ENCODE measurements at places on chromosomes 1 and 21.

GRCh38 chr1:157399984-157400382 lies 152.3 kb downstream of the FCRL5 start:
- no peak for DNase-seq

- no peak for DNase-seq
Observed at GRCh38 chr1:78622548-78622947, 2.3 kb downstream of the IFI44L start.

GRCh38 chr1:162703708-162704107 lies 71.4 kb downstream of the DDR2 start:
- DNase-seq = no peak

GRCh38 chr1:226172589-226172988 lies 14.0 kb downstream of the ACBD3 start:
- no peak for DNase-seq

DNA sequence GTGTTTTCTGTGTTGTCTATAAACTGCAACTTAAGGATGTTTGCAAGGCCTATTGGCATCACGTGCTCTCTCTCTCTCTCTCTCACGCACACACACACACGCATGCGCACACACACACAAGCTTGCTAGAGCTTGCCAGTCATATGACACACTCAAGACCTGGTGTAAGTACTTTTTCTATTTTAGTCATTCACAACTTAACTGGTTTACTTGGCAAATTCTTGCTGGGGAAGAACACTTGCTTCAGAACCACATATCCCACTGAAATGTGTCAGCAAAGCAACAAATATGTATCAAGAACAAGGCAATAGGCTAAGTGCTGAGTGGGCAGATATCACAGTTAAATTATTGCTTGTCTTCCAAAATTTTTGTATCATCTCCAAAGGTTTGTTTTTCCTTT lies 107.8 kb downstream of the DISC1 start:
- no peak for DNase-seq

DNA sequence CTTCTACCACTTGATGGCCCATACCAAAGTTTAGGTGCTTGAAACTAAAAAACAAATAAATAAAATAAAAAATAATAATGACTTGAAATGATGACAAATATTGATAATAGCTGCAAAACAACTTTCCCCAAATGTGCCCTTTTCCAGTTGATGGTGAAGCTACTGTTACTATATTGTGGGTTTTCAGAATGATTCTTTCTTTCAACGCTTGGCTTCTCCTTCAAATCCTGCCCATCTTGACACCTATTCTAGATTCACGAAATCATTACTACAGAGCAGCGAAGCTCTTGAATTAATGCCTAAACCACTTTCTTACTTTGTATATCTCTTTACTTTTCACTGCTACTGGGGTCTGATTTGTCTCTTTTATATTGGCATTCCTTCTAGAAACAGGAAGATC lies 9.2 kb upstream of the C1orf141 start:
- no peak for DNase-seq

DNA sequence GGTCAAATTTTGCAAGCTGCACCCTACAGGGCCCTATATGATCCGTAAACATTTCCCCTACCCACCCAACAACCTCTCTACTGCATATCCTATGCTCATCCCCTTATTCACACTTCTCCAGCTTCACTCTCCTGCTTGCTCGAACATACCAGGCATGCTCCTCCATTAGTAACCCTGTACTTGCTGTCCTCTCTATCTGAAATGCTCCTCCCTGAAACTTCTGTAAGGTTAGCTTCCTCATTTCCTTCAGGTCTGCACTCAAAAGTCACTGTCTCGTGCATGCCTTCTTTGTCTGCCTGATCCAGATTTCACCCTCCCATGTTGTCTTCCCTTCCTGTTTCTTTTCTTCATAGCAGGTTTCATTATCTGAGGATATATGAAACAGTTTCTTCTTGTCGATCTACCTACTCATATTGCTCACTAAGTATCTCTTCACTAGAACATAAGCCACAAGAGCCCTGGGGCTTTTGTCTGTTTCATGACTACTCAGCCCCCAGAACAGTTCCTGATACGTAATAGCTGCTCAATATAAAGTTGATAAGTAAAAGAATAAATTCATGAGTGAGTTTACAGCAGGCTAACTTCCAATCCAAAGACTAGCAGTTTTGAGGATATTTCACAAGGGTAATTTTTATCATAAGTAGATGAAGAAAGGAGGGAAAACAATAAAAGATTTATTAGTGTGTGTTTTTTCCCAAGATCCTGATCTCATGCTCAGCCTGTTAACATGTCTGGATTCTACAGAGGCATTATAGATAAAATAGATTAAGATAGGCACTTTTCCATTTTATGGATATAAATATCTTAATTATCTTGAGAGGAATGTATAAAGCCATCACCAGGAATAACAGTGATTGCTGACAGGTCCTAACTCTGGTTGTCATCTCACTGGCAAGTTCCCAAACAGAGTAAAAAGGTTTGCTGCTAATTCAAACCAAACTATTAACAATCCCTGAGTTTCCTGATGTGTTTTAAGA lies 392.5 kb upstream of the ESRRG start:
- no peak for DNase-seq

GRCh38 chr1:110647254-110647891 lies 27.4 kb downstream of the KCNA3 start:
- peak; percentile 28 for DNase-seq

DNA sequence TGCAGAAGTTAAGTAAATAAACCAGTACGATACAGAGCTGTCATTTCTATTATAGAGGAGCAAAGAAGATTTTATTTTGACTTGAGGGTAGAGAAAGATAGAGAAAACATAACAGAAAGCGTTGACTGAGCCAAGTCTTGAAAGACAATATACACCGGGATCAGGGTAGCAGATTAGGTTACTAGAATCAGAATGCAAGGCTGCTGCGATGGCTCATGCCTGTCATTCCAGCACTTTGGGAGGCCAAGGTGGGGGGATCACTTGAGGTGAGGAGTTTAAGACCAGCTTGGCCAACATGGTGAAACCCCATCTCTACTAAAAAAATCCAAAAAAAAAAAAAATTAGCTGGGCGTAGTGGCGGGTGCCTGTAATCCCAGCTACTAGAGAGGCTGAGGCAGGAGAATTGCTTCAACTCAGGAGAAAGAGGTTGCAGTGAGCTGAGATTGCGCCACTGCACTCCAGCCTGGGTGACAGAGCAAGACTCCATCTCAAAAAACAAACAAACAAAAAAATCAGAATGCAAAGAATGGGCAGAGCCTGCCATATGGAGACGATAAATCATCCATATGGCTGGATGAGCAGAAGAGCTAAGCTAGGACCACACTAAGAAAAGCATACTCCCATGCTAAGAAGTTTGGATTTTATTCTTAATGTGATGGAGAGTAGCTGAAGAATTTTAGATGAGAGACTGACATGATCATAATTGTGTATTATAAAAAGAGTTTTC lies 9.9 kb upstream of the ABCD3 start:
- no peak for DNase-seq

All from stimulated activated naive CD8-positive, alpha-beta T cell treated with anti-CD3 and anti-CD28 coated beads, Interleukin-15, amount 100 ng/mL, for 72 hours (primary cell).